ENCODE measurements at places on chromosomes 6 and 20.

- DNase-seq, result no peak
Measured at GRCh38 chr6:43524483-43524961, 7.6 kb downstream of the POLR1C start.

DNA sequence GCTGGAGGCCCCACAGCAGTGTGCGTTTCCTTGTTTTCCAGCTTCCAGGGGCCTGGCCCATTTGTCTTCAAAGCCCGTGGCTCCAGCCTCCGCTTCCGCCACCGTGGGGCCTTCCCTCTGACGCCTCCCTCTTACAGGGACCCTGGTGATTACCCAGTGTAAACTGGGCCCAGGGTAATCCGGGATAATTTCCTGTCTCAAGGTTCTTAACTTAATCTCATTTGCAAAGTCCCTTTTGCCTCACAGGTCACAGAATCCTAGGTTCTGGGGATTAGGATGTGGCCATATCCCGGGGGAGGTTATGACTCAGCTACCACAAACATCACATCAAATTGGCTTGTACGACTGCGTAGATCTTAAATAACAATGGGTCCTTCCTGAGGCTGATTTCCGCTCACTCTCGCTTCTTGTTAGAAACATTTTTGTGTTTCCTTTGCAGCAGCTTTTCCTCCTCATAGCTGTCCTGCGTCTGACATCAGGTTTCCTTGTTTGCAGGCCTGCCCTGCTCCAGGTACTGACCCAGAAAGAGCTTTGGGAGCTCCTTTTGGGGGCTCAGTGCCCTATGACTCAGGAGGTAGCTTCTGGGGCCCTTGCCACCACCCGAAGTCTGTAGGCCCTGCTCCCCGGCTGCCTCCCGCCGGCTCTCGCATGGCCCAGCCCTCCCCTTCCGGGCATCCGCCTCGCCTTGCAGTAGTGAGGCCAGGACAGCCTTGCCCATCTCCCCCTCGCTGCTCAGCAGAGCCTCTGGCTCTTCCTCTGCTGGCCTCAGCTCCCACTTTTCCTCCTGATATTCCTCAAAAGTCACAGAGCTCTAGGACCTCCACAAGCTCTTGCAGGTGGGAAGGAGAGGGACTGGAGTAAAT is 100.5 kb downstream of the ERMARD start:
- DNase-seq, result no peak

- no peak for DNase-seq
Measured at GRCh38 chr20:13432126-13432525, 206.6 kb downstream of the TASP1 start.

DNA sequence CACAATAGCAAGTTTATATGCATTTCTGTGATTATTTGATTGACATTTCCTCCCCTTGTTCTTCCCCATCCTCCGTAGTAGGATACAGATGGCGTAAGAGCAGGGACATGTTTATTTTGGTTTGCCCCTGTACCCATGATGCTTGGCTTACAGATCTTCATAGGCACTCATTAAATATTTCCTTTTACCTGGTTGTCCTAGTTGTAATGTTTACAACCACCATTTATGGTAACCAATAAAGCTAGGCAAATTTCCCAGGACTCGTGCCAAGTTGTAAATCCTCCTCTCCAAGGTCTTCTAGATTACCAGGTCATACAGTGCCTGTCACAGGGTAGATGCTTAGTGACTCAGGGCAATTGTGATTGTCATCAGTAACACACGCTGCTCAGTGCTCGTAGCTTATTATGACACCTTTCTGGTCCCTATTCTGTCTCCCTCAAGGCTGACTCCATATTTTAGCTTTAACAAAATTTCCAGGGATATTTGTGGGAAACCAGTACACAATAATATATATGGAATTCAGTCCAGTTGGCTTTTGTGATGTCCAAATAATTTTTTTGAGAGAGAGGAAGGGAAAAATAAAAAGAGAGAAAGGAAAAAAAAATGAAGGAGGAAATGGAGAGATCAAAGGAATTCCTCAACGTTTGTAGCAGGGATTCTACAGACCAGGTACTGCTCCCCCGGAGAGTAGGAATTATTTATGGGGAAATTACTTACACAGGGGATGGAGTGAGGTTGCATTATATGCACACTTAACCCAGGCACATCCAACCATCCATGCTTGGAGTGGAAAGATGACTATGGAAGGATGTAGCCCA is 24.6 kb downstream of the CYP24A1 start:
- DNase-seq, result no peak

DNA sequence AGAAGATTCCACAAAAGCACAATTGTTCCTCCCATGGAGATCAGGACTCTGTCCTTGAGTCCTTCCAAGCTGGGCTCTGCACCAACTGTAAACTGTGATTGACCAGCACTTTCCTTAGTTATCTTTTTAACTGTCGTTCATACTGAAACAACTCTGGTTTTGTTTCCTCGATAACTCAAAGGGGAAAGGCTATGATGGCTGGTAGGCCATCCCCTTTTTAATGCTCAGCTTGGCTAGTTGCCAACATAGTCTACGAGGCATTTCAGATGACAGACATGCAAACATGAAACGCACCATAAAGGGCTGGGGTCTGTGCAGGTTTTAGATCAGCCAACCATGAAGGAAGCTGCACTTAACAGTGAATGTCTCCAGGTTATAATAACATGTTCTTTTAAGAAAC is 497.1 kb upstream of the ARID1B start:
- DNase-seq, result peak; percentile 12

GRCh38 chr6:139485742-139486475 is 111.5 kb upstream of the CITED2 start:
- DNase-seq, result peak; percentile 32

Measured in tongue (tissue), 3 donors.